ENCODE measurements at places on chromosomes 5 and 9.

GRCh38 chr5:5293029-5293428, 129.4 kb upstream of the ICE1 start:
- no peak for DNase-seq

GRCh38 chr5:88489364-88489763, 220.7 kb upstream of the TMEM161B start:
- no peak for DNase-seq

- peak; percentile 62 for DNase-seq
Observed at GRCh38 chr9:107548298-107549142, 59.0 kb upstream of the KLF4 start.

GRCh38 chr5:59333416-59333815, 560.1 kb downstream of the PDE4D start:
- DNase-seq = no peak

- no peak for DNase-seq
Observed at GRCh38 chr5:142117579-142118151, 9.1 kb downstream of the NDFIP1 start.

GRCh38 chr9:120935383-120935857, 8.8 kb upstream of the TRAF1 start:
- DNase-seq = peak; percentile 96

GRCh38 chr5:73367650-73368049, 80.9 kb downstream of the FOXD1 start:
- DNase-seq = peak; percentile 27

Measured in suppressor macrophage (primary cell).